Dermis microvascular lymphatic vessel endothelial cell (primary cell): ENCODE measurements at places on chromosomes 7 and 10. TPM values are rescaled to one million over a fixed set of nuclear protein-coding genes. Genes with fewer than 3 reads are reported as not detected.

CCL26 gene
- total RNA-seq: not detected in 2 replicates

ACBD7 gene
- total RNA-seq: 0.89 and 3.1 TPM in 2 replicates

CLEC5A gene
- total RNA-seq: not detected in 2 replicates

PLAU gene
- total RNA-seq: 7.0 and 11.8 TPM in 2 replicates

TAS2R41 gene
- total RNA-seq: not detected in 2 replicates

PON1 gene
- not detected in 2 replicates for total RNA-seq
